H4 (cell line): ENCODE measurements at places on chromosomes 1 and 21. TPM values are rescaled to one million over a fixed set of nuclear protein-coding genes. Genes with fewer than 3 reads are reported as not detected.
A peak's percentile ranks its signal among the peaks of the same experiment; 100 is the strongest.

- no peak for DNase-seq
These were observed 159.1 kb downstream of the CHRM3 start for GRCh38 chr1:239545466-239545865.

DNA sequence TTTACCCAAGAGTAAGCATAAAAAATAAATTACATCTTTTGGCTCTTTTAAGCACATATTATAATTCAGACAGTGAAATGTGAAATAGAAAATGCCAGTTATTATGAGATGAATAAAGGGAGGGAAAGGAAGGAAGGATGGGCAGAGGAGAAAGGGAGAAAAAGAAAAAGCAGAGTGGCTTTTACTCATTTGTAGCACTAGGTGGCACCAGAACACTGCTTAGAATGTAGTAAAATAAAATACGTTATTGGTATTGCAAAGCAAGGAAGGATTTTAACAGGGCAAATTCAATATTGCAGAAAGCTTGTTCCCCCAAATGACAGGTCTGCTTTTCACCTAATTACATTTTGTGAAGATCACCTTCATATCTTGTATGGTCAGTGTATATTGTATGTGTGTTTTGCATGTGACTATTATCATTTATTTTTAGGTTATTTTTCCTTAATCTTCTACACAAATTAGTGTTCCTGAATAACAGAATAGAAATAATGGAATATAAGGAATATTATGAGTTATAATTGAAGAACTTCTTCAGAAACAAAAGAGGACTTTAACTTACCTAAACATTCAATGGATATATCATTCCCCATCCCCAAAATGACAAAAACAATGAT lies 9.1 kb upstream of the PCNX2 start:
- DNase-seq = peak; percentile 28

- peak; percentile 51 for DNase-seq
These were observed 16.8 kb downstream of the CNIH3 start for GRCh38 chr1:224632921-224633321.

DNA sequence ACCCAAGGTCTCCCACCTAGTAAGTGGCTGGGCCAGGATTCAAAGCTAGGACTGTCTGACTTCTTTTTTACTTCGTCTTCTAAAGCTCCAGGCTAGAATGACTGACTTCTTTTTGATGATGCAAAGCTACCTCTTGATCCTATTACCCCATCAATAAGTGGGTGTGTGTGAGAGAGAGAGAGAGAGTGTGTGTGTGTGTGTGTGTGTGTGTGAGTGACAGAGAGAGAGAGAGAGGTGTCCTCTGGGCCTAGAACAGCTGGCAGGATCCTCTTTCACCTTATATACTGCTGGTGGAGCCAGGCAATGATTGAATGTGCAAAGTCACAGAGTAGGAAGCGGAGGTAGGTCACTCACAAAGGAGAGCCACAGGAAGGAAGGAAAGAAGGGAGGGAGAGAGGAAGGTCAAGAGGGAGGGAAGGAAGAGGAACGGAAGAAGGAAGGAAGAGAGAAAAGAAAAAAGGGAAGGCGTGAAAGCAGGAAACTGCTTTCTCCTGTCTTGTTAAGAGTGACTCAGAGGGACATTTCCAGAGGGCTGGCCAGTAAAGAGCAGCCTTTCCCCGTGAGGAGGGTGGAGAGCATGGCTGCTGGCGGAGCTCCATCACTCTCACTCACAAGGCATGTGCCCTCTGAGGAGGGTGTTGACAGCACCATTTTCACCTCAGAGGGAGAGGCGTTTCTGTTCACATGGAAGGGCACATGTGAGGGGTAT lies 68.9 kb downstream of the CDC7 start:
- DNase-seq = peak; percentile 51

DNA sequence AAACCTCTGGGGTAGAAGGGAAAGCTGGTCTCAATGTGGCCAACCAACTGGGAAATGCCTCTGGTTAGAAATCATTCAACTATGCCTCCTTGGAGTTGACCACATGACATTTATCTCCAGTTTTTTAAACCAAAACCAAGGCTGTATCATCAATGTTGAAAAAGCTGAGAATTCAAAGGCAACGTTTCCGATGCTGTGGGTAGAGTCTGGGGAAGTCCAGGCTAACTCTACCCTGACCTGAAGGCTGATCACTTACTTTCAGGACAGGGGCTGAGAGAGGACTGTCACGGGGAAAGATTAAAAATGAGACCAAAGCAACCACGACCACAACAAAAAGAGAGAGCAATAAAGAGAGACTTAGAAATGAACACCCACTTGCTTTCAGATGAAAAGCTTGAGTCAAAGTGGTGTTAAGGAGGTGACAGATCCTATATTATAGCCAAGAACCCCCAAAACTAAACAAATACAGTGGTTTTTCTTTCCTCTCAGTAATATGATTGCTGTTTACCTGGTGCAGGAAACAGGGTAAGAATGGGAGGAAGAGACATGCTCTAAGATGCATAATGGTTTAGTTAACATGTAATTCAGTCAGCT lies 90.8 kb upstream of the TNFSF4 start:
- DNase-seq = no peak

DNA sequence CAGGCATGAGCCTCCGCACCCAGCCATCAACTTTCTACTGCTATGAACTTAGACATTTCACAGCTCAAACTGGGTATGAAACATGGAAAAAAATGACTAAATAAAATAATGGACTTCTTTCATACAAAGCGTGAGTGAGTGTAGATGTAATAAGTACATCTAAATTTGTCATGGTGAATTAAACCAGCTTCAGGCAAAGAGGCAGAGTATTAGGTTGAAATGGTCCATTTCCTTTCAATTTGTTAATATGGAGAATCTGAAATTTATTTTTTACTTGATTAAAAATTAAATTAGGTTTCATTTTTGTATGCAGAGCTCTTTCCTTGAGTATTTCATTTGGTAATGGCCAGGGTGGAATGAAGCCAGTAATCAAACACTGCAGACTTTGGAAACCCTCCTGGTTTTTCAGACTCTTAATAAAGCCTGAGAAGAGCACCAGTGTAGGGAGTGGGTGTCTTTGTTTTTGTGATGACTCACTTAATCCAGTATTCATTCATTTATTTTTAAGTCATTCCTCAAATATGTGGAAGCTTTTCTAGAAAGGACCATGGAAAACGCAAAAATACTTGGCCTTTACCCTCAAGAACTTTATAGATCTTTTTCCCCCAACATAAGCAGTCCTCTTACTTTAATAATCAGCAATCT lies 49.2 kb downstream of the ALG14 start:
- DNase-seq = peak; percentile 17

- no peak for DNase-seq
These were observed 12.4 kb upstream of the ADGRB2 start for GRCh38 chr1:31776516-31776915.

- DNase-seq = peak; percentile 27
These were observed 9.0 kb upstream of the RHBG start for GRCh38 chr1:156359973-156360372.

DNA sequence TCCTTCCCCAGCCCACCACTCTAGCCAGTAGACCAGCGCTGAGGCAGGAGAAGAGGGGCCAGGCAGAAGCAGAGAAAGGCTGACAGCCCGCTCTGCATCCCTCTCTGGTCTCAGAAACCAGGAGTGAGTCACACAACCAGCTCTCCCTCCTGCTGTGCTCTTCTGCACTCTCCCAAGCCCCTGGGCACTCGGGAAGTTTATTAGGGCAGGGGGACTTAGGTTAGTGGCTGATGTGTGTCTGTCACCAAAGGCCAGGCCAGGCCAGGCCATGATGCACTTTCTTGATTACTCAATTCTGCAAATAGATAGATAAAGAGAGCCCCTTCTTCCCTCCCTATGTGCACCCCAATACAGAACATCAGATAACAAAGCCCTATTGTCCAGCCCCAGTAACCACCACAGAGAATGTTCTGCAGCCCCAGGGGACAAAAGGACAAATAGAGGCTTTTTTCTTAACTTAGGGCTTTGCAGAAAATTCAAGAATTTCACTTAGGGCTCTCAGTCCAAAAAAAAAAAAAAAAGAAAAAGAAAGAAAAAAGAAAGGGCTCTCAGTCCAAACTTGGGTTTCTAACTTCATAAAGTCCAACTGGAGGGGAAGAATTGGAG lies 52.9 kb upstream of the CNTN2 start:
- DNase-seq = no peak

DNA sequence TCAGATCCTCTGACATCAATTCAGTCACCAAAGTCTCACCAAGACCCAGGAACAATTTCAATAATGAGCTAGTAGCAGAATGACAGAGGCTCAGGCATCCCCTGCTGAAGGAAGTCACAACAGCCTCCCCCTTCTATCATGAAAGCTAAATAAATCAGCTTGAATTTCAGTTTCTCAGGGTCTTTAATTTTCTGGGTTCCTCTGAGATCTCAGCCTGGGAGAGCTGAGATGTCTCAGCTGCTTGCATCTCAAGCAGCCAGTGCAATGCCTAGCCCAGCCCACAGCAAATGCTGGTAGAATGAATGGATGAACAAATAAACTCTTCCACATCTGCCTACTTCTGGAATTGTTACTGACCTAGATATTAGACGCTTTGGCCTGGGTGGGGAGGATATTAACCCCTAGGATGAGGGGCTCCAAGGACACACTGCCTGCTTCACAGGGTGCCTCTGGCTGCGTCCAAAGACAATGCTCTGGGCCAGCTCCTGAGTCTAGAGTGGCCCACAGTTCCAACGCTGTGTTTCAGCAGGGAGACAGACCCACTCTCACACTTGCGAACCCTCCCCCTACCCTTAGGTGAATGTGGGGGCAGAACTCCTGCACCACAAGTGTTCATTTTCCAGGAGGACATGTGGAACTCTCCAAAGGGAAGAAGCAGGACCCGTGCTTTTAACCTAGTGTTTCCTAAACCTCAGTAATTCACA lies 11.2 kb upstream of the LORICRIN start:
- no peak for DNase-seq

- no peak for DNase-seq
These were observed 89.5 kb upstream of the HIVEP3 start for GRCh38 chr1:42008264-42008663.

GRCh38 chr1:35835398-35835797 lies 27.6 kb downstream of the AGO4 start:
- no peak for DNase-seq

- DNase-seq = no peak
These were observed 246.0 kb downstream of the RERE start for GRCh38 chr1:8571200-8571984.

- no peak for DNase-seq
These were observed 1.9 kb downstream of the SH2D2A start for GRCh38 chr1:156814571-156815260.

DNA sequence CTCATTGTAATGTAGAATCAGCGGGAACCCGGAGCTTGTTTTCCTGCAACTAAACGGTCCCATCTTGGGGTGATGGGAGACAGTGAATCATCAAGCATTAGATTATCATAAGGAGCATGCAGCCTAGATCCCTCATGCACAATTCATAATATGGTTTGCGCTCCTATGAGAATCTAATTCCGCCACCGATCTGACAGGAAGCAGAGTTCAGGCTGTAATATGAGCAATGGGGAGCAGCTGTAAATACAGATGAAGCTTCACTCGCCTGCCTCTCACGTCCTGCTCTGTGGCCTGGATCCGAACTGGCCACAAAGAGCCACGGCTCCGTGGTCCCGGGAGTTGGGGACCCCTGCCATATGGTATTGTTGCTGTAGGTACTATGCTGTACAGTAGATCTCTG lies 1.6 kb downstream of the IFI44 start:
- DNase-seq = peak; percentile 25

GRCh38 chr1:29306471-29307140 lies 70.3 kb downstream of the PTPRU start:
- DNase-seq = no peak

- no peak for DNase-seq
These were observed 47.1 kb upstream of the LRRC3 start for GRCh38 chr21:44408226-44408625.

DNA sequence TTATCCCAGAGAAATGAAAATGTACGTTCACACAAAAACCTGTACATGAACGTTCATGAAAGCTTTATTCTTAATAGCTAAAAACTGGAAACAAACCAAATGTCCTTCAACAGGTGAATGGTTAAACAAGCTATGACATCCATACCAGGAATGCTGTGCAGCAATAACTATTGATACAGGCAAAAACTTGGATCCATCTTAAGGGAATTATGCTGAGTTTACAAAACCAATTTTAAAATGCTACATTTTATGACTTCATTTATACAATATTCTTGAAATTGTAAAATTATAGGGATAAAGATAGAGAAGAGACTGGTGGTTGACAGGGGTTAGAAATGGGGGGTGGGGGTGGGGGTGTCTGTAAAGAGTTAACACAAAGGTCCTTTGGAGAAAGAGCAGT lies 280.3 kb downstream of the TGFB2 start:
- no peak for DNase-seq

GRCh38 chr1:51299185-51299885 lies 31.0 kb downstream of the TTC39A start:
- DNase-seq = peak; percentile 2

Gene SLC45A1
- 0.31 TPM in 1 of 2 replicates, not detected in the other for total RNA-seq

Gene TGFB2
- total RNA-seq = 14.7 and 18.7 TPM in 2 replicates

Gene CELA3A
- total RNA-seq = not detected in 2 replicates

Gene FMOD
- total RNA-seq = 0.10 TPM in 1 of 2 replicates, not detected in the other

Gene TDRD10
- not detected in 2 replicates for total RNA-seq

Gene NUF2
- 22.0 and 28.9 TPM in 2 replicates for total RNA-seq
